ENCODE measurements at places on chromosomes 6 and 20. TPM values are rescaled to one million over a fixed set of nuclear protein-coding genes. Genes with fewer than 3 reads are reported as not detected.

SNPH gene
- 2.7 TPM for total RNA-seq

DNA sequence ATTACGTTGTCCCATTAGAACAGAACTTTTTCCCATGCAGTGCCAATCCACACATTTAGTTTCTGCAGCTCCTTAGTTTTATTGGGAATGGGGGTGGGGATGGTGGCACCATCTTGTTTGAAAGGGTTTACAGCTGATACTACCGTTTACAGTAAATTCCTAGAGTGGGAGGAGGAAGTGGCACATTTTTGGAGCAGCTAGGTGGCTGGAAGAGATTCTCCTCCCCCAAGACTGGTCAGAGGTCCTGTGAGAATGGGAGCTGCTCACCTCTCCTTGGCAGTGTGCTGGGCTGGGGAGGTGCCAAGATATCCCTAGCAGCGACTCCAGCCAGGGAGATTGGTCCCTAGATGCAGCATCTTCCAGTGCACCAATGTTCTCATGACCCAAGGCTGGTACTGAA is 12.4 kb upstream of the CCN6 start:
- DNase-seq: no peak

GRCh38 chr6:135170849-135171248 is 10.3 kb upstream of the MYB start:
- DNase-seq: no peak

- DNase-seq: no peak
Observed at GRCh38 chr6:118788702-118789101, 105.2 kb upstream of the ASF1A start.

DNA sequence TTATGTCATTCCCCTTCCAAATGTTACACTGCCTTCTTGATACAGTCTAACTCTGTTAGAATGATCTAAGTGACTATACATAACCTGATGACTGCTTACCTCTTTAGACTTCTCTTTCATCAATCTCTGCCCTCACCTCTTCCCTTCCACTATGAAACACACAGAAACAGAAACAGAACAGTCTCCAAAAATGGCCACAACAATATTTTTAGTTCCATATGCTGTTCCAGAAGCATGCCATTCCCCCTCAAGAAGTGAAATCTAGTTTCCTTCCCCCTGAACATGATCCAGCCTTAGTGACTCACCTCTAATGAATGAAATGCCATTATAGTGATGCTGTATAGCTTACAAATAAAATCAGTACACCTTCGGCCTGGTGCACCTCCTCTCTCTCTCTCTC is 229.3 kb upstream of the TENT5A start:
- no peak for DNase-seq

All from activated T-helper 2 cell treated with anti-CD3 and anti-CD28 coated beads, Interferon-gamma antibody, Interleukin-2, Interleukin-4, amounts not matched to agents 10 μg/mL and 5 μg/mL and 100 μg/mL, durations not matched to agents 14 hours and 24 hours and 36 hours (primary cell).